Left hindlimb (tissue), 1 donor: ENCODE measurements at places on chromosomes 4 and X.

DNA sequence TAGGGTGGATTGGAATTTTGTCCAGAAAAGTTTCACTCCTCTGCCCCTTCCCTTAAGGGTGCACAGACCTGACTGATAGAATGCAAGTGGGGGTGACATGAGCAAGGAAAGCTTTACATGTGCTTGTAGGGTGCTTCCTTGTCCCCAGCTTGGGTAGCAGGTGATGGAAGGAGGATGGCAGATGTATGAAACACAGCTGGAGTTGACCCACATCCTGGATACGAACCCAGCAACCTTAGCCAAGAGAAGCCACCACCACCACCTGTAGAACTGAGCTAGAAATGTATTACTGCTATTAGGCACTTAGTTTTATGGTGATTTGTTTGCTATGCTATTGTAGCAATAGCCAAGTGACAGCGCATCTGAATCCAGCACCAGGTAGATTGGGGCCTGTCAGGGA is 227.4 kb downstream of the HS3ST1 start:
- DNase-seq = no peak

DNA sequence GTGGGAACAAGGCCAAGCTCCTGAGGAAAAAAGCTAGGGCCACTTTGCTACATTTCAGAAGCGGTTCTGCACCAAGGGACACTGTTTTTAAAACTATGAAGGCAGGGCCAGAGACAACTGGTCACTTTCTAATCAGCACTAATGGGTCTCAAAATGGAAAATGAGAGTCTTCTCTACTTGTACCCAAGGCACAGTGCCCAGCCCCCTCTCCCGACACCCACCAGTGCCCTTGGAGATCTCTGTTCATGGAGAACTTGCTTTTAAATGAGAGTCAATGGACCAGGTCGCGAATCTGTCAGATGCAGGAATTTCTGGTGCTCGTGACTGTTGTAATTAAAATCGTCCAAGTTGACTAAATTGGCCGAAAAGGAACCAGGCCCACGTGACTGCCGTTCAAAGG is 591.6 kb downstream of the BCOR start:
- DNase-seq = no peak

- peak; percentile 65 for DNase-seq
These were observed at the start of gene PRSS12 for GRCh38 chr4:118352843-118353533. Gene PRSS12, minus strand, starts transcription at chr4:118353003. Its CDS starts 283 bp downstream, at chr4:118352720.

DNA sequence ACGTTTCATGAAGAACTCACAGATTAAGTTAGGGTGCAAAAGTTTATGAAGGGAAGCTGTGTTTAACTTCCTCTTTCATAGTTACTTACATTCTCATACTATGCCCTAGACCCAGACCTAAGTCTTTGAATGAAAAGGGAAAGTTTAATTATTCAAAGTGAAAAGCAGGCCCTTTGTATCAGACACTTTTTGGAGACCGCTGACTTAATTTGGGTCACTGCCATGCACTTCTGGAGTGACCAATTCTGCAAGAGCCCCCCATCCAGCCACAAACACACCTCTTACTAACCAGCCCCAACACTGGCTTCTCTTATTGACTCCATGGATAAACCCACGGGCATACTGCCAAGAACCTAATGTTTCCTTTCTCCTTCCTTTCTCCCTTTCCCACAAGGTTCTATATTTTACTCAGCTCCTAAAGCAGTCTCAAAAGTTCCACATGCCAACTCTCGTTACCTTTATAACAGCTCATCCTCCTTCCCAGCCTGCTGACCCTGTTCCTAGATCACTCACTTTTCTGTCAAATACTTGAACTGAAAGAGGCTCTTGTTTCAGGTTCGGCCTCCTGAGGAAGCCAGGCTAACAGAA is 34.5 kb downstream of the ABCE1 start:
- DNase-seq = peak; percentile 30

GRCh38 chrX:134554291-134554690 is 94.3 kb downstream of the HPRT1 start:
- DNase-seq = no peak

GRCh38 chrX:72715546-72715945 is 1.4 kb upstream of the PHKA1 start:
- DNase-seq = no peak

GRCh38 chr4:156954587-156954986 is 17.0 kb downstream of the PDGFC start:
- no peak for DNase-seq

DNA sequence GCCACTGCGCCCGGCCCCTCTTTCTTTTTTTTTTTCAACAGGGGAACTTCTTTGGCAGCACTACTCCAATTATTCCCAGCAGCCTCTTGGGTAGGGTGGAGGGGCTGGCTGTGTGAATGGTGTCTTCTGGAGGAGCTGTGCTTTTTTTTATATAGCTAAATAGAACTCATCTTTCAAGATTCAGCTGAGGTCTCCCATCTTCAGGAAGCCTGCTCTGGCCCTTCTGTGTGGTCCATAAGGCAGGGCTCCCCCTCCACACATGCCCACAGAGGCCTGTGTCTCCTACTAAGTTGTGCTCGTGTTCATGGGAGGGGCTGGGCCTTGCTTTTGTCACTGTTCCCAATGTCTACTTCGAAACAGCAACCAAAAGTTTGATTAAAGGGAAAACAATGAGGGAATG is 116.8 kb downstream of the AFAP1 start:
- DNase-seq = peak; percentile 59

- DNase-seq = peak; percentile 79
These were observed 155.1 kb downstream of the SHROOM3 start for GRCh38 chr4:76589872-76590797.

DNA sequence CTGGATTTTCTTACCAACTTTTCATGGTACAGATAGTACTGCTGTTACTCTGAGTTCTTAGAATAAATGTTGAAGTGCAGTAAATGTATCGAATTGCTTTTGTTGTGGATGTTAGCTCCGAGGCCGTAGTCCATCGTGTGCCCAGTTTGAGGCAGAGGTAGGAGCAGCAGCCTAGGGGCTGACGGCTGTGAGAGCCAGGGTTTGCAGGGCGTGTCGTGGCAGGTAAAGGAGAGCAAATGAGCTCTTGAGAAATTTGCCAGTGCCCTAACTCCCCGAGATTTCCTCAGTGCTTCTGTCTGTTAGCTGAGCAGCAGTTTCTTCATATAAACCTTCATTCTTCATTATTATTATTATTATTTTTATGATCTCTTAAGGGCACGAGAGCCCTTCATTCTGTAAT is 21.6 kb downstream of the PRIMPOL start:
- DNase-seq = no peak

DNA sequence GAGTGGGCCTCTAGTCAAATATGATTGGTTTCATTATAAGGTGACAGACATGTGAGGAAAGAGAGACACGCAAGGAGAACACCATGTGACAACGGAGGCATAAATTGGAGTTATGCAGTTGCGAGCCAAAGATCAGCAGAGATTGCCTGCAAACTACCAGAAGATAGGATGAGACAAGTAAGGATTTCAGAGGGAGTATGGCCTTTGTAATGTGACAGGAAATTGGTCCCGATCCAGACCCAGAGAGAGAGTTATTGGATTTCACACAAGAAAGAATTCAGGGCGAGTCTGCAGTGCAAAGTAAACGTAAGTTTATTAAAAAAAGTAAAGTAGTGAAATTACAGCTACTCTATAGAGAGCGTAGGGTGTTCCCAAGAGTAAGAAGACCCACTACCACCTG is 35.7 kb upstream of the NDST4 start:
- DNase-seq = no peak

DNA sequence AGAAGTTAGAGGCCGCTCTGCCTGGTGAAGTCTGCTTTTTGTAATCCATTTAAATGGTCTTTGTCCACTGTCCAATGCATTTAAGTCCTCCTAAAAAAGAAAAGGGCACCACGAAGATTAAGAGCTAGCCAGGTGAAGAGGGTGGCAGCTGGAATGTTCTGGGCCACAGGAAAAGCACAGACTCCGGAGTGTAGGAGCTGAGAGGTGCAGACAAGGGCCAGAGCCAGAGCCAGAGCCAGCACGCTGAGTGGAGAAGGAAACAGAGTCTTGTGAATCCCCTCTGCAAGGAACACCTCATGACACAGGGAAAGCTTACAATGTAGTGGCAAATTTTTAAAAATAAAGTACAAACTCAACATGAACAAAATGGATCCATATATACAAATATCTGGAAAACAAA is 83.6 kb downstream of the TSPAN5 start:
- no peak for DNase-seq

DNA sequence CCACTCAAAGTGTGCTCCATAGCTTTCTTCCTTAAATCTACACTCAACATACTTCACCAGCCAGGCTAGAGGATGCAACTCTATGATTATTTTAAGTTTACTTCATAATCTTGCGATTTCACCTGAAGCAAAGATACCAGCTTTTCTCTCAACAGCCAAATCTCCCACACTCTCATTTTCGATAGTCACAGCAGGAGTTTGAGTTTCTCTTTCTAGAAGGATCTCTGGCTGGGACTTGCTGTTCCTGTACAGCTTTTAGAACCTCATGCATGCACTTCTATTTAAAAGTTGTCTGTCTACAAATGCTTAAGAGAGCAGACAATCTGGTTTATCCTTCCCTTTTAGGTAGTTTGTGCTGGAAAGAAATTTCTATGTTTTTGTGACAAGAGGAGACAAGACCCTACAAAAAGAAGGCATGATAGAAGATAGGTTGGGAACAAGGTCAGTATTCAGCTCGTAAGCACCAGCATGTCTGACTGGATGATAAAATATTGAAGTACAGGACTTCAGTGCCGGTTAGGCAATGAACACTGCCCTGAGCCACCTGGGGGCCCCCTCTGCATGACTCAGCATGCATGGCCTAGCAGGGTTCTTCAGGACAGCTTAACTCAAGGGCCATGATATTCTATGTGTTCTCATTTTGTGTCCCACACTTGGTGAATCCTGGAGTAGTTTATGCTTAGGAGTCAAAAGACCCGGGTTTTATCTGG is 65.6 kb downstream of the ATXN3L start:
- no peak for DNase-seq

DNA sequence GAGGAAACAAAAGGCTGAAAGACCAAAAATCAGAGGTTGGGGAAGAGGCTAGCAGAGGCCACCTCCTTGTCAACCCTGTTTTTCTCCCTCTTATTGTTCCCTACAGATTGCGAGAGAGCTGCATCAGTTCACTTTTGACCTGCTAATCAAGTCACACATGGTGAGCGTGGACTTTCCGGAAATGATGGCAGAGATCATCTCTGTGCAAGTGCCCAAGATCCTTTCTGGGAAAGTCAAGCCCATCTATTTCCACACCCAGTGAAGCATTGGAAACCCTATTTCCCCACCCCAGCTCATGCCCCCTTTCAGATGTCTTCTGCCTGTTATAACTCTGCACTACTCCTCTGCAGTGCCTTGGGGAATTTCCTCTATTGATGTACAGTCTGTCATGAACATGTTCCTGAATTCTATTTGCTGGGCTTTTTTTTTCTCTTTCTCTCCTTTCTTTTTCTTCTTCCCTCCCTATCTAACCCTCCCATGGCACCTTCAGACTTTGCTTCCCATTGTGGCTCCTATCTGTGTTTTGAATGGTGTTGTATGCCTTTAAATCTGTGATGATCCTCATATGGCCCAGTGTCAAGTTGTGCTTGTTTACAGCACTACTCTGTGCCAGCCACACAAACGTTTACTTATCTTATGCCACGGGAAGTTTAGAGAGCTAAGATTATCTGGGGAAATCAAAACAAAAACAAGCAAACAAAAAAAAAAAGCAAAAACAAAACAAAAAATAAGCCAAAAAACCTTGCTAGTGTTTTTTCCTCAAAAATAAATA is 179.9 kb downstream of the AR start:
- no peak for DNase-seq

- DNase-seq = no peak
These were observed 3.8 kb downstream of the RGS12 start for GRCh38 chr4:3296651-3297050.

DNA sequence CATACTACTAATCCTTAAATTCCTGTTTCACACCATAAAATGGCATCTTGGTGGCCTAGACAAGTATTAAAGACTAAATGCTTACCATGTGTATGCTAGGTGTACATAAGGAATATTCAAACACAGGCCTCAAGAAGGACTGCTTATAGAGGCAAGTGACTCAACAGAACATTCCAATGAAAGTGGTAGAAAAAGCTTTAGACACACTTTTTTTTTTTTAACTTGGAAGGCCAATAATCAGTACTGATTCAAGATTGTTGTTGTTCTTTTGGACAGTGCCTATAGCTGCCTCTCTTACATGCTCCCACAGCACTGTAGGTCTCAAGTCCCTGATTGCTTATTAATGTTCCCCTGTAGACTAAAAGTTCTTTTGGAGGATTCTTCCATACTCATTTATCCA is 77.6 kb downstream of the FBXL5 start:
- DNase-seq = no peak

GRCh38 chrX:69297506-69297905 is 132.3 kb upstream of the PJA1 start:
- DNase-seq = no peak

GRCh38 chrX:25015486-25016360 is at the start of gene ARX:
Gene ARX, minus strand, starts transcription at chrX:25015965. Its CDS starts 228 bp downstream, at chrX:25015737.
- peak; percentile 71 for DNase-seq

DNA sequence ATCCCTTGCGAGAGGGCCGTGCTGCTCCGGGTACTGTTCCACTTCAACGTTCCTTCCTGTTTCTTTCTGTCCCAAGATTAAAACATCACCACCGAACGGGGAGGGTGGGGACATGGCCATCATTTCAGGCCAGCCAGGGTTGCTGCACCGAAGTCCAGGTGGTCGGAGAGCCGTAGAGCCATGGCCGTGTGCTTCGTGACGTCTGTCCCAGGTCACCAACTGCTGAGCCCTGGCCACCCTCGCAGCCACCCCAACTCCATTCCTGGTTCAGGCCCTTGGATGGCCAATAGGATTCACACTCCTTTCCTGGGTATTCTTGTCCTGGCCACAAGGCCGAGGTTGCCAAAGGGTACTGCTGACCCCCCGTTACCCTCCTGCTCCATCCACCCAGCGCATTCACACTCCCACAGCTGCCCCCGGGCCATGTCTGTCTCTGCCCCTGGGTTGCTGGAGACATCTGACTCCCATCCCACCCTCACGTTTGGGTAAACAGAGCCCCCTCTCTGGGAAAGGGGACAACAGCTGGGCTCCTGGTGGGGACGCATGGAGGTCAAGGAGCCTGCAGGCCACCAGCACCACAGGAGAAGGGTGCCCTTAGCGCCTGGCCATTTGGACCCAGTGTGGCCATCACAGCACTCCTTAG is 103.2 kb downstream of the HMX1 start:
- DNase-seq = peak; percentile 13

DNA sequence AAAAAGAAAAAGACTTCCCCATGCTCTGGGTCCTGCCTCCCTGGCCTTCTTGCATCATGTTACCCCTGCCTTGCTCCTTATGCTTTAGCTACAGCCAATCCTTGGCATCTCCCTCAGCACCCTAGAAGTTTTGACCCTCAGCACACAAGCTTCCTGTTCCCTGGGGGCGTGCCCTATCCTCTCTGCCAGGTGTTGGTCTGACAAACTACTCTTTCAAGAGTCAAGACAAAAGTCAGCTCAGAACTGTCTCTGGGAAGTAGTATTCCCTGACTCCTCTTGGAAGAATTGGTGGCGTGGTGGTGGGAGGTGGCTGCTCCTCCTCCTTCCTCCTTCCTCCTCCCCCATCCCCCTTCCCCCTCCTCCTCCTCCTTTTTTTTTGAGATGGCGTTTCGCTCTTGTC is 41.0 kb downstream of the PRPS1 start:
- no peak for DNase-seq

DNA sequence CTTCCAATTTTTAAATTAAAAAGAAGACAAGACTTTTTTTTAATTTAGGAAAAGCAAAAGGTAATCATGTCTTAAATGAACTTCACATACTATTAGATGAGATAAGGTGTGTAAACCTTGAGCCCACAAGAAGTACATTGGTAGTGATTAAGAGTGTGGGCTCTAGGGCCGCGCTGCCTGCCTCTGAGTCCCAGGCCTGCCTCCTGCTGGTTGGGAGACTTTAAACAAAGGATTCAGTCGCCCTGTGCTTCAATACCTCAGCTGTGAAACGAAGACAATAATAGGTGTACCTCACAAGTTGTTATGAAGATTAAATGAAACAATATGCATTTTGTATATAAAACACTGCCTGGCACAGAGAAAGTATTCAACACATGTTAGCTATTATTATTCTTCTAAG is 95.9 kb upstream of the MYOZ2 start:
- no peak for DNase-seq
